ENCODE measurements at places on chromosomes 4 and X.

- no peak for DNase-seq
These were observed 106.2 kb upstream of the FAT1 start for GRCh38 chr4:186829740-186830449.

- DNase-seq: no peak
These were observed 14.6 kb downstream of the SMIM31 start for GRCh38 chr4:164768516-164768915.

DNA sequence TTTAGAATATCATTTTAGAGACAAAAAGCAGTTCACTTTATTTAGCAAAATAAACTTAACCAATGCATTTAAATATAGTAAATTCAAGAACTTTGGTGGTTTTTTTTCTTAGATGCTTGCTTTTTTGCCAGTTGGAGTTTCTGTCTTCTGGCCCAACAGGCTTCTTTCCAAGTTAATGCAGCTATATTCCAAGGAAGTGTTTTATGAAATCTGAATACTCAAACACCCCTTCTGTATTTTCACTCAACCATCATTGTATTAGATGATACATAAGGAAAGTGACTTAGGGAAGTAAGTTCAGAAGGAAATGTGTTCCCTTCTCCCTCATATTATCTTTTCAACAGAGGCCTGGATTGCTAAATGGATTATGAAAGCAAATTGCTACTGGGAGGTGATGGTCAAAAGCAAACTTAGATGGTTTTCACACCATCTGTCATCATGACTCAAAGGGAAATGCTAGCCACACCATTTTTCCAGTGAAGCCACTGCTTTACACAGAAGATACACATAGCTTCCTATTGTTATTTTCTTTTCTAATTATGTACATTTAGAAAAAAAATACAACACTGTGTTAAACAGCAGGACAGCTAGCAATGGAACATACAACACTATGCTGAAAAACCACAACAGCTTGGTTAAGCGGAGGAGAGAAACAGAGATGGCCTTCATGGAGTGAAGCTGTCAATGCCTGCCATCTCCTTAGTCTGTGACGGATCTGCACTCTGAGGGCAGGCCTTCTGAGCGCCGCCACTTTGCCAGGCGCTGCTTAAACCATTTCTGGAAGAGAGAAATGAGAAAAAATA lies 32.9 kb downstream of the HOPX start:
- DNase-seq: no peak

- DNase-seq: no peak
These were observed 2463.1 kb downstream of the ARAP2 start for GRCh38 chr4:33780952-33781791.

DNA sequence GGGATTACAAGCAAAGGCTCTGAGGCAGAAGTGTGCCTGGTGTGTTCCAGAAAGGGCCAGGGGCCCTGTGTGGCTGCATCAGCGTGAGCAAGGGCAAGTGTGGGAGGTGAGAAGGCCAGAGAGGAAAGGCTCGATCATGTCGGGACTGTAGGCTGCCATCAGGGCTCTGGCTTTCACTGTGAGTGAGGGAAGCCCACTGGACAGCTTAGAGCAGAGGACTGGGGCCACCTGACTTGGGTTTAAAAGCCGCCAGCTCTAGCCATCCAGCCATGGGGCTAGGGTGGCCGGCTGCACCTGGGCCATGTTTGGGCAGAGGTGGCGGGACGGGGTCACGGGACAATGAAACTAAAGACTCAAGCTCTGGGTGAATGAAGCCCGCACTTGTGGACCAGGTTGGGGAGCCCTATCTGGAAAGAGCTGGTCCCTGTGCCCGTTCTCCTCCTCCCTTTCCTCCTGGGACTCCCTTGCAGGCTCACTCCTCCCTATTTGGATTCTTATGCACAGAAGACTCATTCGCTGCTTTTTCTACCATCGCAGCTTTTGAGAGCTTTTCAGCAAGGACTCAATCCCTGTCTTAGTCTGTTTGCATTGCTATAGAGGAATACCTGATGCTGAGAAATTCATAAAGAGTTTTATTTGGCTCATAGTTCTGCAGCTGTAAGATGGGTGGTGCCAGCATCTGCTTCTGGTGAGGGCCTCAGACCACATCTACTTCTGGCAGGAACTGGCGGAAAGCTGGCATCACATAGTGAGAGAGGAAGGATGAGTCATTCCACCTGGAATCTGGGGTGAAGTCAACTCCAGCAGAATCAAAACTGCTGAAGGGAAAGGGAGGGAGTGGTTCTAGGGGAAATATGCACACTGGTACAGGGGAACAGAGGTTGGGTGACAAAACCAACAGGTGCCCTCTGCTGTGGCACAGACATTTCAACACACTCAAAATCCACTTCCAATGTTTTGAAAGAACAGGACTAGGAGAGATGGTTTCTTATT lies 15.3 kb downstream of the CTAG1B start:
- DNase-seq: no peak

GRCh38 chr4:154927126-154927680 lies 146.1 kb downstream of the RBM46 start:
- DNase-seq: no peak

DNA sequence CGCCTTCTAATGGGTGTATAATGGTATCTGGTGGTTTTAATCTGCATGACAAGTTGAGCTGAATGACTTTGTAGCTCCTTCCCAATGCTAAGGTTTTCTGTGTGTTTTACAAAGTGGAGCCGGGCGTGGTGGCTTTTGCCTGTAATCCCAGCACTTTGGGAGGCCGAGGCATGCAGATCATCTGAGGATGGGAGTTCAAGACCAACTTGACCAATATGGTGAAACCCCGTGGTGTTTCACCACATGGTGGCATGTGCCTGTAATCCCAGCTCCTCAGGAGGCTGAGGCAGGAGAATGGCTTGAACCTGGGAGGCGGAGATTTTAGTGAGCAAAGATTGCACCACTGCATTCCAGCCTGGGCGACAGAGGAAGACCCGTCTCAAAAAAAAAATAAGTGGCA lies 28.9 kb downstream of the ARFIP1 start:
- DNase-seq: no peak

GRCh38 chr4:1206299-1207156 lies 34.1 kb upstream of the SPON2 start:
- DNase-seq: no peak

GRCh38 chr4:141905751-141906150 lies 269.4 kb downstream of the IL15 start:
- DNase-seq: no peak

DNA sequence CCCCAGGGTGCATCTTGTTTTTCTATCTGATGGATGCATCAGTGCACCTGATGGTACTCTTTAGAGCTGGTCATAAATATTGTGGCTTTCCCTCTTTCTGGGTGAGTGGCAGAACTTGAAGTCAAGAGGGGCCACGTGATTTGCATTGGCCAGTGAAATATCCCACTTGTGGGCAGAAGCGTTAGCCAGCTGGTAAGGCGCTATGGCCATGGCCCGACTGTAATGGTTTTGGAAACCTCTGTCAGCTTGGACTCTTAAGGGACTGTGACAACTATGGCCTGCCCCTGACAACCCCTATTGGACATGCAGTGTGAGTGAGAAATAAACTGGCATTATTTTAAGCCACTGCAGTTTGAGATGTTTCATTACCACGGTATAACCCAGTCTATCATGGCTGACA lies 72.8 kb downstream of the SEL1L3 start:
- DNase-seq: no peak

- DNase-seq: no peak
These were observed 50.4 kb downstream of the RTL9 start for GRCh38 chrX:110408949-110409588.

GRCh38 chr4:118810991-118811764 lies 24.7 kb downstream of the SEC24D start:
- DNase-seq: no peak

- no peak for DNase-seq
These were observed 660.0 kb upstream of the POU3F4 start for GRCh38 chrX:82848111-82848510.

DNA sequence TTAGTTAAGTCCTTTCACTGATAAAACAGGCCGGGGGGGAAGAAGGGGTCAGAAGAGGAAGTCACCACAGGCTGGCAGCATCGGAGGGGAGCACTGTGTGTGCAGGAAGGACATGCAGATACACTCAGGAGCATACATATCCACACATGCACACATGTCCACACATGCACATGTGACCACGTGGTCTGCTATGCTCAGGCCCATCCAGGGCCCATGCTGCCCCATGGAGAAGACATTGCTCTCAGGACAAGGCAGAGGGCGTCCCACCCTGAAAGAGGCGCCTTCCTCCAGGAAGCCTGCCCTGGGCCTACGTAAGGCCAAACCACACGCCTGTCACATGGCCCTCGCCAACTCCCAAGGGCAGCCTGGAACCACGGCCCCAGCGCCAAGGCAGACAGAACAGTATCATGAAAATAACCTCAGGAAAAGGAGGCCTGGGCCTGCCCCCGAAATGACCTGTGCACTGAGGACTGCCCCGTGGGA lies 15.8 kb downstream of the WDR1 start:
- DNase-seq: no peak

DNA sequence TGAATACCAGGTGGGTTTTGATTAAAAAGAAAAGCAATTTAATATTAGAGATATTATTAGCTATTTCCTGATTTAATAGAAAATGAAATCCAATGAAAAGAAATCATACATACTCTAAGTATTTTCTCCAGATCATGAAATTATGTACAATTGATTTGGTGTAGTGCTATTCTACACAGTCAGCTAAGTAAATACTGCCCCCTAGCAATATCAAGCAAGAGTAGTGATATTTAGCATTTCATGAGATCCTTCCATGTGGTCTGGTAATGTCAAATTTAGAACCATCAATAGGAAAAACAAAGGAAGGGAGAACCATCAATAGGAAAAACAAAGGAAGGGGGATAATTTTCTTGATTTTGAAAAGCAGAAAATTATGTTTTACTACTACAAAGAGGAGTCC lies 114.6 kb downstream of the TBCK start:
- DNase-seq: no peak

GRCh38 chrX:49166914-49167739 lies 4.6 kb downstream of the MAGIX start:
- no peak for DNase-seq

DNA sequence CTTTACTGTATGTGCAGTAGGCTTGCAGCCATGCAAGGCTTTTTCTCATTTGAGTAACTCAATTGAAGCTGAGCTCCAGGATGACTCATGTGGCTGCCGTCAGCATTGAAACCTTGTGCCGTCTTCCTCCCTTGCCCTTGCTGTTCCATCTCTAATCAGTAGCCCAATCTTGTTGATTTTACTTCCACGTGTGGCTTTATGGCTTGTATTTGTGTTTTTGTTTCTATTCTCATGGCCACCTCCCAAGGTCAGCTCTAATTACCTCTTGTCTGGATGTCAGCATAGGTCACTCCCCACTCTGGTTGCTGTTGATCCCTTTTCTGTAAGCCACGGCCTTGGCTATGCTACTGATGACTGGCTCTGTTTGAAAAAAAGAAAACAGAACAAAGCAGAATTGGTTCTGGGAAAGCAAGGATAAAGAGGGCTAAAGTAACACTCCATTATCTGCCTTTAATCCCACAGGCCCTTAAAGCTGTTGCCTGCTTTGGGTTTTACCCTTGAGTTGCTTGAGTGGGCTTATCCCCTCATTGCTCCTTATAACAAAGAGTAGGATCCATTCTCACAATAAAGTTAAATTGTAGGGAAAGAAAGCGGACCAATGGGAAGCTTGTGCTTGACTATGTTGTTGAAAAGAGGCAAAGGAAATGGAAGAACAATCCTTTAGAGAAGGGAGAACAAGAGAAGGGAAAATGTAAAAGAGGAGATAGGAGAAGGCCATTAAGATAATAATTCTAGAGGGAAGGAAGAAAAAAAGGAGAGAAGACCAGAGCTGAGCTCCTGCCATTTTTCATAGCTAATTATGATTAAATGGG lies 173.9 kb upstream of the PGRMC2 start:
- DNase-seq: peak; percentile 57

DNA sequence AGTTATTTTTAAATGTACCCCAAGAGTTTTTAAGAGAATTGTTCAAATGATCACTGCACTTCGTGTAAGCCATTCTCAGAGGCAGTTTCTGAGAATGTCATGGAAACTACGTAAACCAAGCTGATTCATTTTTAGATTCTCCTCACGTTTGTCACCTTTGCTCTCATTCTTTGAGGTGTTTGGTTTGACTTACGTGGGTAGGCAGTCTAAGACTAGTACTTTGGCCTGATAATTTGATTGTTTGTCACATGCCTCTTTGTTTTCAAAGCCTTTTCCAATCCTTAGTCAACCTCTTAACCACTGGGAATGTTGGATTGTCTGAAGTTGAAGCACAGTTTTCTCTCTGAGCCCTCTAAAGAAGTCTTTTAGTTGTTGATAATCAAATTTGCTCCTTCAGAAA lies 10.5 kb downstream of the SEPTIN11 start:
- no peak for DNase-seq

- DNase-seq: no peak
These were observed 8.6 kb upstream of the ZXDA start for GRCh38 chrX:57918750-57919436.

- no peak for DNase-seq
These were observed 57.2 kb upstream of the PUDP start for GRCh38 chrX:7205037-7205577.

DNA sequence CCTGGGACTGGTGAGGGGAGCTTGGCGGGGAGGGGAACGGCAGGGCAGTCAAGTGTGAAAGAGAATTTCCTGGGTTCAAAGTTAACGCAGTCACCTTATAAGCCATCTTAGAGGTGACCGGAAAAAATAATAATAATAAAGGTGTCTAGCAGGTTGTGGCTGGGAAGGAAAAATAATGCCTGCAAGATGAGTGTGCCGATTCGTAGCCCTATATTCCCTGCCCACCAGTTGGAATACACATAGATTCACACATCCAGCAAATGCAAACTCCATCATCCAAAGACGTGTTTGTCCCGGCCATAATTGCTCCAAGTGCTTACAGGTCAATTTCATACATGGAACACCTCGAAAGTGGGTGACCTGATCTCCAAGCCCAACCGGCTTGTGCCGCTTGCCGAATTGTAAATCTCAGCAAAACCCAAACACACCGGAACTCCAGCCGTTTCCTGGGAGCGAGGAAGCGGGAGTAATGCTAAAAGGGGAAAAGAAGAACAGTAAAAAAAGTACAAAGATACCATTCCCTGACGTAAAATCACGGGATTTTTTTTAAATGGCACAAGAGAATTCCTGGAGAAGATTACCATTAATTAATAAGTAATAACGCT lies 1.3 kb upstream of the FAT1 start:
- DNase-seq: no peak

DNA sequence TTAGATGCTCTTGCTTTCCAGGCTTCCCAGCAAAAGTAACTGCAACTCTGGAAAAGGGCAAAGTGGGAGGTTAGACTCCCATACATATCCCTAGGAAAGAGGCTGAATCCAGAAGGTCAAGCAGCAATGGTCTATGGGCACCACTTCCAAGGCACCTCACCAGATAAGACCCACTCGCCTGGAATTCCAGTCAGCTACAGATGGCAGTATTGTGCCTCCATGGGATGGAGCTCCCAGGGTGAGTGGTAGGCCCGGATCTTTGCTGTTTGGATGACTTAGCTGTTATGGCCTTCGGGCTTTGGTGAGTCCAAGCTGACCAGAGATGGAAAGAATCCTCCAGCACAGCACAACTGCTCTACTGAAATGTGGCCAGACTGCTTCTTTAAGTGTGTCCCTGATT lies 688.0 kb downstream of the PCDH19 start:
- no peak for DNase-seq
